ENCODE measurements at places on chromosomes 5 and 9.

DNA sequence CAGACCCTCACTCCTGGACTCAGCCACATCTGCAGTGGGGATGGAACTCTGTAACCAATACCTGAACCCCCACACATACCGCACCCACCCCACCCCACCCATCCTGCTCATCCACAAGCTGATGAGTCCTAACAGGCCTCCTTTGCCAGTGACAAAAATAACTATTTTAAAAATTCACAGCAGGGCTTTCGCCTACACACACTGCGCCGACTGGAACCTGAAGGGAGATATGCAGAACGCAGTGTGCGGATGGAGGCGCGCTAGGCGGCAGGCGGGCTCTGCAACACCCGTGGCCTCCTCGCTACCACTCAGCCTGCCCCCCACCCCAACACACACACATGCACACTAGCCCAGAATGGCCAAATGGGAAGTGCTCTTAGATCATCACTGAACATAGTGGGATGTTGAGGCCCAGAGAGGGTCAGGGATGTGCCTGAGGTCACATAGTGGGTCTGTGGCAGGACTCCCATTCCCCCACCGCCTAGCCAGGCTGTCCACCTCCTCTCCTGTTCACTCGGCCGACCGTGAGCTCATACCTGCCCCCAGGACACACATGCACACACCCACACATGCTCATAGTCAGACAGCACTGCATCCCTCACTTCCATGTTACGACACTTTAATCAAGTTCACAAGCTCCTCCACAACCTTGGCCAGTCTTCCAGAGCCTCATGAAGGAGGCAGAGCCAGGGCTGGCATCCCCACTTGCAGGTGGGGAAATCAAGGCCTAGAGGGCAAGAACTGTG is 6.3 kb upstream of the CAMK2A start:
- DNase-seq = no peak

- no peak for DNase-seq
Observed at GRCh38 chr5:124920909-124921666, 174.6 kb upstream of the ZNF608 start.

DNA sequence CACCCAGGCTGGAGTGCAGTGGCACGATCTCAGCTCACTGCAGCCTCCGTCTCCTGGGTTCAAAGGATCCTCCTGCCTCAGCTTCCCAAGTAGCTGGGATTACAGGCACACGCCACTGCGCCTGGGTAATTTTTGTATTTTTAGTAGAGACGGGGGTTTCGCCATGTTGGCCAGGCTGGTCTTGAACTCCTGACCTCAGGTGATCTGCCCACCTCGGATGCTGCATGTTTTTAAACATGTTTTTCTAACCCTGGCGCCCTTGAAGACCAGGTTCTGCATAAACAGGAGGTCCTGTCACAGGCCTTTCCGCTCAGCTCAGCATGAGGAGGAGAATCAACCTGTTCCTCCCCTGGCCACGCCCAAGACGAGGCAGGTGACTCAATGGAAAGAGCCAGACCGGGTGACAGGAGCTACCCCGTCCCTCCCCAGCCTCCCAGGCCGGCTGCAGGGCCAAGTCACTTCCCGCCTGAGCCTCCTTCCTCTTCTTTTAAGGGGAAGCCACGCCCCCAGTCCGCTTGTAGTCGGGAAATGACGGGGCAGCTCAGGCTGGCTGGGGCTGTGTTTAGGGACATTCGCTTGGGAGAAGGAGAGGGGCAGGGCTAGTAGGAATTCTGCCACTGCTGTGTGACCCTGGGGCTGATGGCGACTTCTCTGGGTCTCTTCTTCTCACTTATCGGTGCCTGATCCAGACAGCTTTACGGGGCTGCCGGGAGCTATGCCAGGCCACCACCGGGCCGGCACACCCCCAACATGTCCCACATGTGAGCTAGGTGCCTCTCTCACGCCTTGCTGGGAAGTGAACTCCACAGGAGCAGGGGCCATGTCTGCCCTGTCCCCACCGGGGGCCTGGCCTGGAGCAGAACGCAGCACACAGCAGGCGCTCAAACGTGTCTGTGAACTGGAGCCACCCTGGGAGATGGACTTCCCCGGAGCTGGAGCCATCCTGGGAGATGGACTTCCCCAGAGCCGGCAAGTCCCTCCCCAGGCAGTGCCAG is 6.1 kb downstream of the NOTCH1 start:
- no peak for DNase-seq

DNA sequence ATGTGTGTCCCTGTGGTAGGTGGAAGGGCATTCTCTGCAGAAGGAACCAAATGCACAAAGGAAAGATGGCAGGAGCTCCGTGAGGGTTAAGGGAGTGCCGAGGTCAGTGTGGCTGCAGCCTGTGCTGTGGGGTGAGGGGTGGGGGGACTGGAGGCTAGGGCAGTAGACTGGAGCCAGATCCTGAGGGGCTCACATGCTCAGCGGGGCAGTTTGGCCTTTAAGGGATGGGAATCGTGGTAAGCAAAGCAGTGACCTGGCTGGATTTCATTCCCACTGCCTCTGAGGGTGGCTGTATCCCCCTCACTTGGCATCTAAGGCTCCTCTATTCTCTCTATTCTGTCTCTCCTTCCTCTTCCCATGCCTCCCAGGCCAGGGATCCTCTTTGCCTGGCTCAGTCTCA is 15.6 kb downstream of the PITX1 start:
- no peak for DNase-seq

DNA sequence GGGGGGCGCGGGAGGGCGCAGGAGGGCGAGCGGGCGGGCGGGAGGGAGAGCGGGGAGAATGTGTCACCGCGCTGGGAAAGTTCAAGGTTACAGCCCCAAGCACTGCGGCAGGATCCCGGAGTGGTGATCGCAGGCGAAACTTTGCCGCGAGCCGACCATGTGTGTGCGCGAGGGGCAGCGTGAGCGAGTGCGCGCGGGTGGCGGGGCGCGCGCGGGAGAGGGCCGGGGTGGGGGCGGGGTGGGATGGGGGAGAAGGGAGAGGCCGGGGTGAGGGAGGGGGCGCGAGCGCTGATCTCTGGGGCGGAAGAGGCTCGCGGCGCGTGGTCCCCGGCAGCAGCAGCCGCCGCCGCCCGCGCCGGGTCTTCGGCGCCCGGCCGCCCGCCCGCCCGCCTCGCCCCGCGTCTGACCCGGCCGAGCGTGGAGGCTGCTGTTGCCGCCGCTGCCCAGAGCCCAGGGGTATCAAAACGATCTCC is at the start of gene NFIB:
Gene NFIB, minus strand, starts transcription at position 191 of the 473 bp plus-strand sequence. CDS start 630 bp downstream, outside the sequence.
- peak; percentile 23 for DNase-seq

GRCh38 chr9:32992595-32993238 is 8.7 kb downstream of the APTX start:
- DNase-seq = no peak

GRCh38 chr9:127555840-127556820 is 55.9 kb upstream of the STXBP1 start:
- DNase-seq = no peak

DNA sequence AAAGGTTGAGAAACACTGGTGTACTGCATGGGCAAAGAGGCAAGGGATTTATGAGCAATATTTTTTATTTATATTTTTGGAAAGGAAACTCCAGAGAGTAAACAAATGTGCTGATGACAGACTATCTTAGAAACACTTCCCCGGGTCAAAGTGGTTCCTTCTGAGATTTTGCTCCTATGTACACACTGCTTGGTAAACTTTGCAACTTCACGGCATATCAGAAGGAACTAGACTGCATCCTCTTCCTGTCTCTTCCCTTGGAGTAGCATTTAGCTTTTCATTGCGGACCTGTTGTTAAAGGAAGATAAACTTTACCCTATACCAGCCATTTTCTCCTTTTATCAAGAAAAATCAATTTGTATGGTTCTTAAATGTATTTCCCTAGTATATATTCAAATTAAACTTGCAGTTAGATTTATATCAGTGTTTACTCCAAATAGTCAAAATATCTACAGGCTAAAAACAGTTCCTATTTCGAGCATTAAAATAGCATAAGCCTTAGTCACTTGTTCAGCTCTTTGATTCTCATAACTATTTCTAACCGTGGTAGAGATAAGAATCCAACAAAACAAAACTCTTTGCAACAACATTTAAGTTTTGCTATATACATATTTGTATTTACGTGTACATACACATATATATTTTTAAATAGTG is 48.0 kb upstream of the LRRC19 start:
- no peak for DNase-seq

GRCh38 chr5:80755626-80756025 is 100.8 kb upstream of the DHFR start:
- DNase-seq = no peak

DNA sequence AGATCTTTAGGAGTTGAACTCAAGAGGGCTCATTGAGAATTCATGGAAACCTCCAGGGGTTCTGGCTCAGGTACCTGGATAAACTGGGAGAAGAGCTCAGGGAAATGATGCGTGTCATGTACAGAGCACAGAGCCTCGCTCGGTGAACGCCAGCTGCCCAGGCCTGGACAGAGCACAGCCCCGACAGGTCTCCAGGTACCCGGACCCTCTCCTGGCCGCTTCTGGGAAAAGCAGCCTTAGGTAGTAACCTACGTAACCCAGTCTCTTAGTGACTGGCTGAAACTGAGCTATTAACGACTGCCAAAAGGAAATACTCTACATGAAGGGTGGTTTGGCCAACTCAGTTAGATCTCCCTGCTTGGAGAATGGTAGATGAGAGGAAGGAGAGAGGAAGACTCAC is 157.4 kb downstream of the TTLL11 start:
- DNase-seq = no peak

- no peak for DNase-seq
Observed at GRCh38 chr9:106065579-106066214, 371.4 kb downstream of the TMEM38B start.

DNA sequence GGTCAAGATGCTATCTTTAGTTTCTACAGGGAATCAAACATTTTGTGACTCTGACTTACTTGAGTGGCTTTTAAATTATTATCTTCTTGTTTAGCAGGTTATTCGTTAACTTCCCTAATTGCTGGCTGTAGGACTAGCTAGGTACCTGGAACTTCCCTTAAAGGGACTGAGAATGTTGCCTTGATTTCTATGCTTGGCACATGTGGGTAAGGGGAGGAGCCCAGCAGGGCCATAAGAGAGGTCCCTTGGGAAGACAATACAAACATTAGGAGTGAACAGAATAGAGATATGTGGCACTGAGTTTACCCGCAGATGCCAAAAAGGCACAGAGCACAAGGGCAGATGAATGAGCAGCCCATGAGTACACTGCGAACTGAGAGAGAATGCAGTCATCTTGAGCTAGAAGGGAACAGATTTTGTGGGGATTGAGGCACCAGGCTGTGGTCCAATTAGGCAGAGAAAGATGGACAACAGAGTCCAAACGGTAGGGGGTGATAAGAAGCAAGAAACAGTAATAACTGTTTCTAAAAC is 9.8 kb downstream of the CKMT2 start:
- DNase-seq = no peak

DNA sequence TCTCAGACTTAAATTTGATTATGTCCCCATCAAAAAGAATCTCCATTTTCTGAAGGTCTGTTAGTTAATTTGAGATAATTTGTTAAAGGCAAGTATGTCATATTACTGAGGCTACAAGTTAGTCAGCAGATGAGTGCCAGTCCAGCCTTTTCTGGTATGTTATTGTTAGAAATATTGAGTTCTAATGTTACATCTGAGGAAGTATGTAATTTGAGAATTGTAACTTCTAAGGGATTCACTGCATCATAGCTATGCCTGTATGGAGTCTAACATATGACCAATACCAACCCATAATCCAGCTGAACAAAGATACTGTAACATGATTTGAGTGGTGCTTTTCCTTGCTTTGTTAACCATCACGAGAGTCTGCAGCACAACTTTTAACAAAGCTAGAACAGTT is 13.9 kb downstream of the SLC23A1 start:
- no peak for DNase-seq

- no peak for DNase-seq
Observed at GRCh38 chr5:69074664-69075521, 18.9 kb upstream of the SLC30A5 start.

DNA sequence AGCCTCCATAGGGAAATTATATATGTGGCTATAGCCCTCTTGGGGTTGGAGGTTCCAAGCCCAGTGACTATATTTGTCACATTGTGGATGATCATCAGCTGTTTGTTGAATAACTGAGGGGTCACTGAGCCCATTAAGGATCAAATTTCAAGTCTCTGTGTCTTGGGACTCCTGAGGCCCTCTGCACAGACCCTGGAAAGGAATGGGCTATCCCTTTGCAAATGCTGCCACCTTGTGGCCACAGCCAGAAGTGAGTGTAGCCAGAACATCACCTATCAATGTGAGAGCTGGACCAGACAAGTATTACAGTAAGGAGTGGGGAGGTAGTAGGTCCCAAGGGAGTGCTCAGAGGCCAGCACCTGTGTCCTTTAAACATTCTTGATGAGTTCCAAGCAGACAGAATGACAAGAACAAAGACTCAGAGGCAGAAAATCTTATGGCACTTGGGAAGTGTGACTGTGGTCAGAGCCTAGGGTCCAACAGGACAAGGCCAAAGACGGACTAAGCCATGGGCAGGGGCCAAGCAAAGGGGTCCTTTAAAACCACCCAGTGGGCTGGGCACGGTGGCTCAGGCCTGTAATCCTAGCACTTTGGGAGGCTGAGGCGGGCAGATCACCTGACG is 8.2 kb downstream of the RPP25L start:
- DNase-seq = peak; percentile 87

DNA sequence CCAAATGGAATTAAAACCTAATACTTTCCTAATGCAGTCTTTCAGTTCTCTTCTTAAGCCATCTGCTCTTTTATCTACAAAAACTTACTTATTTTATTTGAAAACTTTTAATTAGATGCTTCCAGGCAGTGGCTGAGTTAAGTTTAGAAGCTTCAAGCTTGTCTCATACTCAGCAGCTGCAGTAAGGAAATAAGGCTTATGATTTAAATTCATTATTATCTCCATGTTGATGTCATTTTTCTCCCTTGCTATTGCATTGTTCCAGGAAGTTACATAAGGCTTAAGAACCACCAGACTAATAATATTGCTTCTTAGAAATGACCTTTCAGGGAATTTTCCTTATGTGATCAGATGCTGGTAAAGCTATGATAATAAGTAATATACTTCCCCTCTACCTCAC is 119.6 kb downstream of the PPP2R2B start:
- DNase-seq = no peak

DNA sequence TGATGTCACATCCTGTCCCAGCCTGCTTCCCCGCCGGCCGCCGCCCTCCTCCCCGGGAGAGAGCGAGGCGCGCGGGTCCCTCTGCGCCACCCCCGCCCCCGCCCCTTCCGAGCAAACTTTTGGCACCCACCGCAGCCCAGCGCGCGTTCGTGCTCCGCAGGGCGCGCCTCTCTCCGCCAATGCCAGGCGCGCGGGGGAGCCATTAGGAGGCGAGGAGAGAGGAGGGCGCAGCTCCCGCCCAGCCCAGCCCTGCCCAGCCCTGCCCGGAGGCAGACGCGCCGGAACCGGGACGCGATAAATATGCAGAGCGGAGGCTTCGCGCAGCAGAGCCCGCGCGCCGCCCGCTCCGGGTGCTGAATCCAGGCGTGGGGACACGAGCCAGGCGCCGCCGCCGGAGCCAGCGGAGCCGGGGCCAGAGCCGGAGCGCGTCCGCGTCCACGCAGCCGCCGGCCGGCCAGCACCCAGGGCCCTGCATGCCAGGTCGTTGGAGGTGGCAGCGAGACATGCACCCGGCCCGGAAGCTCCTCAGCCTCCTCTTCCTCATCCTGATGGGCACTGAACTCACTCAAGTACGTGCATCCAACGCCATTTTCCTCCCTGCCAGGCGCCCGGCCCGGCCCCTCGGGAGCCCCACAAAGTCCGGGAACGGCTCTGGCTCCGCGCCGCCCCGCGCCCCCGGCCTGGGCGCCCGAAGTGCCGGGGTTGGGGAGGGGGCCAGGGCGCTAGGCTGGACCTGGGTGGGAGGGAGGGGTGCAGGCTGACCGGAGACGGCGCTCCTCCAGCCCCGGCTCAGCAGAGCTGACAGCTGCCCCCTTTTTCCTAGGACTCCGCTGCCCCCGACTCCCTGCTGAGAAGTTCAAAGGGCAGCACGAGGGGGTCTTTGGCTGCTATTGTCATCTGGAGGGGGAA is 12.0 kb upstream of the OLFM1 start:
- DNase-seq = no peak

GRCh38 chr5:176176231-176176630 is 62.0 kb upstream of the SIMC1 start:
- DNase-seq = no peak
